Heart right ventricle (tissue), 16 donors: ENCODE measurements at places on chromosomes 13 and 19. TPM values are rescaled to one million over a fixed set of nuclear protein-coding genes. Genes with fewer than 3 reads are reported as not detected.

GRCh38 chr13:20301403-20302071 is 69.4 kb upstream of the GJB6 start:
- H3K27me3 ChIP-seq = peaks cover 15% of the 10 kb centered on the region
- H3K27ac ChIP-seq = no peak overlapping the region
- peak; percentile 12 for DNase-seq

GRCh38 chr13:21240586-21240985 is 64.1 kb downstream of the MRPL57 start:
- H3K36me3 ChIP-seq = no peaks in the 10 kb centered on the region
- no peaks in the 10 kb centered on the region for H3K27me3 ChIP-seq
- DNase-seq = no peak
- H3K27ac ChIP-seq = no peak overlapping the region
- no peak overlapping the region for H3K4me3 ChIP-seq

The PROZ gene
- total RNA-seq = not detected

DNA sequence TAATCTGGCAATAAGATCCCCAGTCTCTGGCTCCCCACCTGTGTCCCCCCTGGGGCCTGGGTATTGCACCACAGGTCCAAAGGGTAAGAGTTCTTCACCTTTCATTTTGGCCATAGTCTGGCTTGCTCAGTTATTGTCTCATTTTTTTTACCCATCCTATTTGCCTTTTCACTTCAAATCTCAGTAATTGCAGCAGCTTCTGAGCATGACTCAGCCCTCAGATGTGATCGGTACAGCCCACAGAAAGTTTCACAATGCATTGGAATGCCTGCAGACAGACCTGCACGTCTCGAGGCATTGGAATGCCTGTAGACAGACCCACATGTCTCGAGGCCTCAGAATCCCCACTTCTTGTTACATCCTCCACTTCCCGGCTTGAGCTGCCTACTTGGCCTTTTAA is 173.6 kb downstream of the NUFIP1 start:
- no peak overlapping the region for H3K27ac ChIP-seq
- H3K4me3 ChIP-seq = no peak overlapping the region
- no peaks in the 10 kb centered on the region for H3K4me1 ChIP-seq

DNA sequence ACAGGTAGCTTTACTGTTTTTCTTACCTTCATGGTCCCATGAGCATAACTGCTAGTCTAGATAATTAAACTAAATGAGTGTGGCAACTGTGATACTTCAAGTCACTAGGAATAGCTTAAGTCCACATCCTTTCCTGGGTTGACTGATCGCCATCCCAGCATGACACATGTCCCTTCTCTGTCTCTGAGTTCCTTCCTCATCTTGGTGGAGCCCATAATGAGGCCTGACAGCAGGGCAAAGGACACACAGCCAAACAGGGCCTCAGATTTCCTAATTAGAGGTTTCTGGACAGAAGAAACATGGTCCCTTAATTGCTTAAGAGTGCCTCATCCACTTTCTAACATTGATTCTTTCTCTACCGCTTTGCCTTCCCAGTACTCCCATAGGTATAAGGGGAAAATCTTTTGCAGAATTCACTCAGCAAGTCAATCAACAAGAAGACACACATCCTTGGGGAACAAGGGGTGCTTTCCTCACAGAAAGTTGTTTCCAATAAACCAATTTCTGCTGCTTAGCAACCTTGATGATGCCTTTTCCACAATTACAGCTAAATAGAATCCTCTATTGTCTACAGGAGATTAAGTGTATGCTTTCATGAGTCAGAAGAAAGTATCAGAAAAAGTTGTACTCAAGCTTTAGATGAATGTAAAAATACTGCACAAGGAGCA is 208.3 kb upstream of the SERP2 start:
- H3K4me3 ChIP-seq = no peak overlapping the region
- H3K36me3 ChIP-seq = no peaks in the 10 kb centered on the region
- no peak overlapping the region for H3K27ac ChIP-seq
- no peak for DNase-seq

DNA sequence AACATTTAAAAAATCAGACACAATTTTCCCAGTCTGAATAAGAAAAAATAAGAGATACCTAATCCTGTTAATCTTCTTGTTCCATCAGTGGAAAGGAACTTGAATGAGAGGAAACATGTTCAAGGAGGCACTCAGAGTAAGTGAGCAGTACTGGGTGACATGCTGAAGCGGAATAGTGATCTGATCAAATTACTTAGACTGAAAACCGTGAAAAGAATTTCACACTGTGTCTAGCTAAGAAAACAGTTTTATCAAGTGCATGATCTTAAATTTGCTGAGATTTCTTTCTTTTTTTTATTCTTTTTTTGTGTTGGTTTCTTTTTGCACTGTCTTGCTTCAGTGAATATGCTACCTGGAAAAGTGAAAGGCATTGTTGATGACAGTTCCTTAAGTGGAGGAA is 249.5 kb upstream of the SLC10A2 start:
- H3K36me3 ChIP-seq = no peaks in the 10 kb centered on the region
- H3K27ac ChIP-seq = no peak overlapping the region
- no peak overlapping the region for H3K4me3 ChIP-seq
- H3K27me3 ChIP-seq = no peaks in the 10 kb centered on the region
- H3K4me1 ChIP-seq = no peaks in the 10 kb centered on the region

DNA sequence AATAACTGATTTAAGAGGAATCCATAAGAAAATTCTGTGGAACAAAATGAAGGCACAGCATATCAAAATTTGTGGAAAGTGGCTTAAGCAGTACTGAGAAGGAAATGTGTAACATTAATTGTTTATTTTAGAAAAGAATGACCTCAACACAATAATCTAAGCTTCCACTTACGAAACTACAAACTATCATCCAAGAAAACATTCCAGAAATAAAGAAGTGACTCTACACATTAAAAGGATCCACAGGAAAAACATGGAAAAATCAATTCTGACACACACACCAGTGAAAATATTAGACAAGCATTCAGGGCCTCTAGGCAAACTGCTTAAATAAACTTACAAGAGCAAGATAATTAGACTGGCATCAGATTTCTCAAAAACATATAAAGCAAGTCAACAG is 14.0 kb downstream of the EXOSC8 start:
- peaks cover 98% of the 10 kb centered on the region for H3K36me3 ChIP-seq
- no peak overlapping the region for H3K4me3 ChIP-seq
- DNase-seq = no peak
- H3K27me3 ChIP-seq = no peaks in the 10 kb centered on the region
- no peaks in the 10 kb centered on the region for H3K4me1 ChIP-seq
